ENCODE measurements at places on chromosomes 7 and 10.

DNA sequence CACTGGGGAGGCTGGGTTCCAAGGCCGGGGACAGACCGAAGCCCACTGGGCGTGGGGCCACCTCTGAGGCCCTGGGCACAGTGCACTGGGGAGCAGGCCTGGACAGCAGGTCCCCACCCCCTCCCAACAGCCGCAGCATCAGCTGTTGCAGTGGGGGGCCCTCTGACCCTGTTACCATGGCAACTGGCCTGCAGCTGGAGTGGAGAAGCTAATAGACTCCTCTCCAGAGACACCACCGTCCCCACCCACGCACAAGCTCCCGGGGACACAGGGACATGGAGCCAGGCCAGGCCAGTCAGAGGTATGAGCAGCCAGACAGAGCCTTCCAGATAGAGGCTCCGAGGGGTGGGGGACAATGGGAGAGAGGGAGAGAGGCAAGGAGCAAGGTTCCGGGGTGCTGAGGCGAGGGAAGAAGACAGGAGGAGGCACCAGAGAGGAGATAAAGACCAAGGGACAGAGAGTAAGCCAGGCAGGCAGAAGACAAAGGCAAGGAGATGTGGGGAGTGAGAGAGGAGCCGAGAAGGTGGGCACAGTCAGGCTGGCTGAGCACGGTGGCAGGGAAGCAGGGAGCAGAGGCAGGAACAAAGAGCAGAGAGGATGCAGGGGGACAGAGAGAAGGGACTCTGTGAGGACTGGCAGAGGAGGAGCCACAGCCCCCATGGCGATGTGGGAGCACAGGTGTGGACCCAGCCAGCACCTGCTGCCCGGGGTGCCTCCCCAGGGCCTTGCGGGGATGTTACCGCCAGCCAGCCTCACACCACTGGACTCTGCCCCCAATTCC, 6.7 kb downstream of the KCNH2 start:
- no peak for DNase-seq

GRCh38 chr10:131898713-131899112, 2.1 kb upstream of the PPP2R2D start:
- DNase-seq = no peak

DNA sequence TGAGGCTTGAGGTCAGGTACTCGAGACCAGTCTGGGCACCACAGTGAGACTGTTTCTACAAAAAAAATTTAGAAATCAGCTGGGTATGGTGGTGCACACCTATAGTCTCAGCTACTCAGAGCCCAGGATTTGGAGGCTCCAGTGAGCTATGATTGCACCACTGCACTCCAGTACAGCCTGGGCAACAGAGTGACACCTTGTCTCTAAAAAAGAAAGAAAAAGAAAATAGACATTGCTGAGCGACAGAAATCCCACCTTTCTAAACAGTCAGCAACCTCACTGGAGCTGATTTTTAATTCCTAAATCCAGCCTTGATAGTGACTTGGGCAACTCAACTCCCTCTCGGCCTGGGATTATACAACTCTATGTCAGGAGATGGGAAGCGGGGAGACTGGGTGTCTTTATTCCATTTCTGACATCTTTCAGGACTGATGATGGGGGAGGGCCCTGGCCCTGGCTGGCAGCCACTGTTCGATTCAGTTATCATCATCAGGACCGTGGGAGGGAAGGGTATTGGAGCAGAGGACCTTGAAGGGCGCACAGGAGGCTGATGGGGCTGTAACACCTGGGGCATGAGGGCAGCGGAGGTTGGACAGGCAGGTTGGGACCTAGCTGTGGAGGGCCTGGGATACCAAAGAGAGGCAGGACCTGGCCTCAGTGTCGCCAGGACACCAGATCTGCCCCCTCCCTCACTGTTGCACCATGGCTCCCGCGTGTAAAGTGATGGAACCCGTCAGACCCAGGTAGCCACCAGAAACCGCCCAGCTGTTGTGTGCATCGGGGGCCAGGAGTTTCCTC, 14.7 kb downstream of the HSPB1 start:
- no peak for DNase-seq

DNA sequence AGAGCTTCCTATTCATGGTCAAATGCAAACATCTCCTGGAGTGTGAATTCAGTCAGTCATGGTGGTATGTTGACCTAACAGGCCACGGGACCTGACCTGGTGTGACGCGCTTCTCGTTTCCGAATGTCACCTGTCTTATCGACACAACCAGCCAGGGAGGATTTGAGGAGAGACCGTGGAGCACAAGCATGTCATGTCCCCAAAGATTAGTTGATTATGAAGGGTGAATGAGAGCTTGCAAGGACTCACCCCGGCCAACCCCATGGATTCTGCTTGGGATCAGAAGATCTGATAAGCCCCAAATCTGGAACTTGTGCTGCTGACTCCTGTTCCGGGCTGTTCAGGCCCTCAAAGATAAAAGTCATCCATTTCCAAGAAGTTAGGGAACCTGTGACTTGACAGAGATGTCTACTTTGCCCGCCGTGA, 10.5 kb downstream of the ADRA2A start:
- no peak for DNase-seq

- DNase-seq = no peak
Measured at GRCh38 chr10:121481180-121481579, 117.1 kb downstream of the FGFR2 start.

DNA sequence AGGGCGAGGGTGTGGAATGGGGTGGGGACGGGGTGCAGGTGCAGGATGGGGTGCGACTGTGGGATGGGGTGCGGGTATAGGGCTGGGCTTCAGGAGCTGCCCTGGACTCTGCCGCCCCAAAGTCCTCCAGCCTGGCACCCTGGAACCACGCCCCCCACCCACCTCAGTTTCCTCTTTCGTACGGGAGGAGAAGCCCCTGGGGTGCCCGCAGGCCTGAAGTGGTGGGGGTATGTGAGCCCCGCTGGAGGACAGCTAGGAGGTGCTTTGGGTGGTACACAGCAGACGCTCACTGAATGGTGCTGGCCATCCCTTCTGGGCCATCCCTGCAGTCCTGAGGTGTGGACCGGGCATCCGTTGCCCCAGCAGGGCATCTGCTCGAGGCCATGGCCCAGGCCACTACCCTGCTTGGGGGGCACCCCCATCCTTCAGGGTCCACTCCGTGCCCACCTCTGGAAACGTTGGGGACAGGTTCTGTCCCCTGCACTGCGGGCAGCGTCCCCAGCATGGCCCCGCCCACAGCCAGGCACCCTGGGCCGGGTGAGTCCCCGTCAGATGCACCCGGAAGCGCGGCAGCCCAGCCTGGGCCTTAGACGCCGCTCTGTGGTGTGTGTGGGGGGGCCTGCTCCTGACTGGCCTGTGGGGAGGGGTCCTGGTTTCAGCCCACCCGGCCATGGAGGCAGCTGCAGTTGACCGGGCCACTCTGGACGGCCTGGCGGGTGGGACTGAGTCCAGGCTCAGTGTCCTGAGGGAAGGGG, 41.6 kb downstream of the UNCX start:
- no peak for DNase-seq

GRCh38 chr10:74728225-74728624, 98.2 kb upstream of the KAT6B start:
- DNase-seq = no peak

DNA sequence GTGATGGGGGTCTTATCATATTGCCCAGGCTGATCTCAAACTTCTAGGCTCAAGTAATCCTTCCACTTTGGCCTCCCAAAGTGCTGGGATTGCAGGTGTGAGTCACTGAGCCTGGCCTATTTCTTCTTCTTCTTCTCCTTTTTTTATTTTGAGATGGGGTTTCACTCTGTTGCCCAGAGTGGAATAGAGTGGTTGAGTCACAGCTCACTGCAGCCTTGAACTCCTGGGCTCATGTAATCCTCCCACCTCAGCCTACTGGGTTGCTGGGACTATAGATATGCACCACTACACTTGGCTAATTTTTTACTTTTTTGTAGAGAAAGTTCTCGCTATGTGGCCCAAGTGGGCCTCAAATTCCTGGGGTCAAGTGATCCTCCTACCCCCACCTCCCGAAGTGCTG, 124.3 kb downstream of the SKIDA1 start:
- DNase-seq = no peak

GRCh38 chr10:113891476-113891875, 37.0 kb downstream of the NHLRC2 start:
- DNase-seq = no peak

GRCh38 chr10:79407811-79408795, 37.3 kb downstream of the ZCCHC24 start:
- DNase-seq = no peak
